ENCODE measurements at places on chromosomes 2 and 18.

- DNase-seq: peak; percentile 43
Measured at GRCh38 chr2:56132138-56132537, 51.7 kb upstream of the CCDC85A start.

DNA sequence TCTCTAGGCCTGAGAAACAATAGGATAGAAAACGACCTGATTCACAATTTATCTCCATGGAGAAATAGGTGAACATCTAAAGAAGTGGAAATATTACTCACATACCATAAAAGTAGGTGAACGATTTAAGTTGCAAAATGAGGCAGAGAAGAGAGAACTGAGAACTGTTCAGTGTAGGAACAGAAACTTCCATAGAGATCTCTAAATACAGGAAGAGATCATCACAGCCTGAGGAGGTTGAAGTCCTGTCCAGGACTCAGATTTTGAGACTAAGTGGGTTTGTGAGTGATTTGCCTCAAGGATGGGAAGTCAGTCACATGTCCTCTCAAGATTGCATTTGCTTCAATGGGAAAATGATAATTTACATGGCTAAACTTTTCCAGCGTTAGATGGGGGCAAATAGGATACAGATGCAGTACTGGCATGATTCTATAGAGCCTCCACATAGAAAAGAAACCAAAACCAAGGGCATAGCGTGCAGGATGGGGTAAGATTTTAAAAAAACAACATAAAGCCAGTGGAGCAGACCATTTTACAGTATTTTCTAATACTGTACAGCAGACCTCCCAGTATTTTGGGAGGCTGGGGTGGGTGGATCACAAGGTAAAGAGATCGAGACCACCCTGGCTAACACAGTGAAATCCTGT lies 68.8 kb downstream of the MEP1B start:
- DNase-seq: no peak

GRCh38 chr2:38692636-38693318 lies 26.9 kb downstream of the GALM start:
- no peak for DNase-seq

DNA sequence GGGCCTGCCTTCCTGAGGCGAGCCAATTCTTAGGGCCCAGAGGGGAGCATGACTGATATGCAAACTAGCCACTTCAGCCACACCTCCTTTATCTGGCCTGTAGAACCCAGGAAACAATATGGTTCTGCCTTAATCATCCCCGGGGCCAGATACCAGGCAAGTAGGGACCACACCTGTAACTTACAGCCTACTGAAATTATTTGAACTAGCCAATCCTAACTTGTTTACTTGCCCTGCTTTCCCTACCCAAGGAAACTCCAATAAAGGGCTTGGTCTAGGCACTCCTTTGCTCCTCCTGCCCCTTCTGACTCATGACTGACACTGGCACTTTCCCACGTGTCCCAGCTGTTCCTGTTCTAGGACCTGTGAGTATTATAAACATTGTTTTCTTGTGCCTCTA lies 57.6 kb downstream of the MYOM1 start:
- DNase-seq: no peak

DNA sequence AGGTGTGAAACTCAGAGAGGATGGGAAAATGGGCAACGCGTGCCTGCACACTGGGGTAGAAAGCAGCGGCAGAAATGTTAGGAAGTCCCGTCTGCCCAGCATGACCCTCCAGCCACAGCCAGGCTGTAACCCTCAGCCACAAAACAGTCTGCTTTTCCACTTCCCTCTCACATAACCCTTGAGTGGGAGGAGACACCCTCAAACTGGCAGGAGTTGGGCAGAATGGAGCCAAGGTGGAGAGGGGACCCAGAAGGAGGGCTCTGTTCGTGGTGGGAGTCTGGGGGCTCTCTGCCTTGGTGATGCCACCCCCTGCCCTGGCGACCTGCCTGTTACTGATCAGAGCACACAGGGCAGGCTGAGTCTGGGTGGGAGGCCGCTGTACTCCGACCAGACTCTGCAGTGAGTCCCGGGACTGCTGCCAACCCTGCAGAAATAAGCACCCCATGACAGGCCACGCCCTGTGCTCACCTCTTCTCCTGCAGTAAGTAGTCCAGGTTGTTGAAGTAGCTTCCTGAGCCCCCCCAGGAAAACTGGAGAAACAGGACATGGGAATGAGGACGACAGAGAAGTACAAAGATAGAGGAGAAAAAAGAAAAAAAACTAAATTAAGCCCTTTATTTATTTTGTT lies 16.0 kb downstream of the FAM178B start:
- DNase-seq: no peak

GRCh38 chr18:58538604-58539386 lies 90.1 kb downstream of the ALPK2 start:
- no peak for DNase-seq

GRCh38 chr2:219571311-219572236 lies at the start of gene OBSL1:
Gene OBSL1 (minus strand): TSS chr2:219571539. CDS start chr2:219571232, 307 bp downstream.
- no peak for DNase-seq

DNA sequence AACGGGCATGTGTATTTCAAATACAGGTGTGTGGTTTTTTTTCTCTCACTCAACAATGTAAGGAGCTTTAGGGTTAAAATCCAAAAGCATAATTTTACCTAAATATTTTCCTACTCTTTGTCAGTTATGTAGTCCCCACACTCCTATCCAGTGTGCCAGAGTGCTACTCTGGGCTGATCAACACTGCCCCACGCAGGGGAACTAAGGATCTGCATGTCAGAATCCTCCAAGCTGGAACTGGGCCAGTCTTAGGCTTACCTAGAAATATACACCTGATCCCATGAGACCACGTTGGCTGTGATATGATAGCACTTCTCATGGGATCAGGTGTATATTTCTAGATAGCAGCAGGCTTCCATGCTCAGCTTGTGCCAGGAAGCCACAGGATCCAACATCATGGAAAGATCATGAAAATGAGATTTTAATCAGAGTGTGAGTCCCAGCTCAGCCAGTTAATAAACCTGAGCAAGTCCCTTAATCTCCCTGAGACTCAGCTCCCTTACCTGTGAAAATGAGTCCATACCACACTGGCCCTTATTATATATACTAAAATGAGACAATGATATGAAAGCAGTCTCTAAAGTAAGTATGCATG lies 29.7 kb downstream of the CCDC141 start:
- DNase-seq: peak; percentile 9

DNA sequence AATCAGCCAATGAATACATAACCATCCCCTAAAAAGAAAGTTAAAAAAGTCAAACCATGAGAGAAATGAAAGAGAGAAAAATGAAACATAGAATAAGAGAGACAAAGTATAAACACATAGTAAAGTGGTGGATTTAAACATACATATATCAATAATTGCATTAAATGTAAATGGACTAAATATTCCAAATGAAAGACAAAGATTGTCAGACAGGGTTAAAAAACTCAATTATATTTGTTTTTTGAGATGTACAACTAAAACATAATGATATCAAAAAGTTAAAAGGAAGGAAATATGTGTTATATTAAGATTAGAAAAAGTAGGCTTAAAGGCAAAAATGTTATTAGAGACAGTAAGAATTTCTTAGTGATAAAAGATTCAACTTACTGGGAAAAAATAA lies 83.8 kb upstream of the CELF4 start:
- no peak for DNase-seq

GRCh38 chr18:55124078-55124763 lies 165.0 kb upstream of the CCDC68 start:
- no peak for DNase-seq

- no peak for DNase-seq
Measured at GRCh38 chr2:123513351-123513750, 511.7 kb upstream of the CNTNAP5 start.

- DNase-seq: no peak
Measured at GRCh38 chr2:174617718-174618117, 20.1 kb upstream of the WIPF1 start.

DNA sequence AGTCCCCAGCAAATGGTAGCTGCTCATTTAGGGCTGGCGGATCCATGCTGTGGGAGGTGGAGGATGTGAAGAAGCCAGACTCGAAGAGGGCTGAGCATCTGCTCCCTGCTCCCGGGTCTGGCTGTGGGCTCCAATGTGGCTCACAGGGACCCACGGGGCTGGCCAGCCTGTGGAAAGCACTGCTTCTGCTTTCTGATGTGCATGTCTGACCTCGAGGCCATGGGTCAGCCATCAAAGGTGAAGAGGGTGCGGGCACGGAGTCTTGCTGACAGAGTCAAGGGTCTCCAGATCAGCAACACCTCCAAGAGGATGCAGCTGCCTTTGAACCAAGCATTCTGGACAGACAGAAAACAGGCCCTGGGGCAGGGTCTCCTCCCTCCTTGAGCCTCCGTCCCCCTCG lies 178.2 kb downstream of the INHBB start:
- no peak for DNase-seq

DNA sequence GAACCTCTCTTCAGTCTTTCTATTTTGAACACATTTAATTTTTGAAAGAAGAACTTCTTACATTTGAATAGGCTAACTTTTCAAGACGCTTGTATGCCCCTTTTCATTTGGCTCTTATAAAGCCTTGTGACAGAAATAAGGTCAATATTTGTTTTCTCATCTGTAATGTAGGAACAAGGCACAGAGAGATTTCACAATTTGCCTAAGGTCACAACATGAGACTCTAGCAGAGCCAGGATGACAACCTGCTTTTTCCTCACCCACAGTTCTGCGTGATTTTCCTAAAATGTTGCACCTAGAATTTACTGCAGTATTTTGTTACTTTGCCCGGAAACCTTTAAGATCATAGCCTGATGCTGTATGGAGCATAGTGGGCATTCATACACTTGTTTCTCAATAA lies 67.4 kb downstream of the TXNL1 start:
- DNase-seq: no peak

DNA sequence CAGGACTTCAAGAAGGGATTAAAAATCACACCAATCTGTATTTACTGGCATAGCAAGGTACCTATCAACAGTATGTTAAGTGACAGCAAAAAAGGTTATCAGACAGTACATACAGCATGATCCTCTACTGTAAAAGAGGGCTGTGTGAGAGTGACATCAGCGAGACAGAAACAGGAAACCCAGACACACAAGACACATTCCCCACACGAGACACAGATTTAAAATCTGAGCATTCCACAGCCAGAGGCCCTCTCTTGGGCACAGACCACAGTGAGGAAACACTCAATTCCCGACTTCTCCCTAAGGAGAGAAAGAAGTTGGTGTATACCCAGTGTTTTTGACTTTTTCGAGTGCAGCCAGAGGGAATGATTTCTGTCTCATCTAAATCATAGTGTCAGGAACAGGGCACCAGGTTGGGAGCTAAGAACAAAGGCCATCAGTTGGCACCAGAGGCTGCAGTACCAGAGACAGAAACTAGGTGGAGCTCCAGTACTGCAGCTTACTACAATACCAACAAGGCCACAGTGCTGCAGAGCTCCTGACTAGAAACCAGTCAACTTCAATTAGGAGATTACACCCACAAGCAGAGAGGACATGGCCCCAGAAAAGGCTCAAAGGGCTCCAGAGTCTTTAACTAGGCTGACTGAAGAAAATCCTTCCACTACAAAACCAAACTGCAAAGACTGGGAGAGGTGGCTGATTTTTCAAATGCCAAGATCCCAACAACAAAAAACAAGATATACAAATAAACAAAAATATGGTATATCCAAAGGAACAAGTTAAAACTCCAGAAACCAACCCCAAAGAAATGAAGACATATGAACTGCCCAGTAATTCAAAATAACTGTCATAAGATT lies 41.0 kb downstream of the UNC50 start:
- peak; percentile 61 for DNase-seq

DNA sequence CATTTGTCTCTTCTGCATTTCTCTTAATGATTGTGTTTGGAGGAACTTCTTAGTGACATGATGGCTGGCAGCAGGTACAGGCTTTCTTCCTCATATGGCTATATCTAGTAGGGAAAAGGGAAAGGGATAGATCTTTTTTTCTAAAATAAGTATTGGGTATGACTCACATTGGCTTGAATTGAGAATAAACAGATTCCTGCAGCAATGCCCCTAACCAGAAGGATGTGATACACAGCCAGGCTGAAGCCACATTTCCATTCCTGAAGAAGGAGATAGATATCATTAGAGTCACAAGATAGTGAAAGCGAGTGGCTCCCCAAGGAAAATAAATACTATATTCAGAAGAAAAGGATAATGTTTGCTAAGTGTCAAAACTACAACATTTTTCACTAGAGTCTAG lies 61.1 kb downstream of the VWC2L start:
- no peak for DNase-seq

DNA sequence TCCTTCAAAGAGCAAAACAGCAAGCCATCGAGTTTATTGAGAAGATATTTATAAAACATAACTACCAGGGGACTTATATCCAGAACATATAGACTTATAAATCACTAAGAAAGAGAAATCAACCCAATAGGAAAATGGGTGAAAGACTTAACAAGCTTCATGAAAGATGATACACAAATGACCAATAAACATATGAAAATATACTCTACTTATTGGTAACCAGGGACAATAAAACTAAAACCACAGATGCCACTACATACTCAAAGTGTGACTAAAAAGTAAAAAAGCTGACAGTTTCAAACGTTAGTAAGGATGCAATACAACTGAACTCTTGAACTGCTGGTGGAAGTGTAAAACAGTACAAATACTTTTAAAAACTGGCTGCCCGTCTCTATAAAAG lies 154.3 kb downstream of the TMEM163 start:
- DNase-seq: no peak

DNA sequence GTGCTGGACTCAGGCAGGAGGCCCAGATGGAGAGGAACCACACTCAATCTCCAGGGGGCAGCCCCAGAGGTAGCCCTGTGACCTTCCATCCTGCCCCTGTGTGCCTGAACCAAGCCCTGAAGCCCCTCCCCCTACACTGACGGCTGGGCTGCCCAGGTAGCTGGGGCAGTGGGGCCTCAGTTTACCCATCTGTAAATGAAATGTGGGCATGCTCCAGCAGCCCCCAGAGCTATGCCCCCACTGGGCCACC lies 15.8 kb downstream of the CROCC2 start:
- no peak for DNase-seq

GRCh38 chr2:133265432-133265949 lies 302.8 kb downstream of the NCKAP5 start:
- DNase-seq: peak; percentile 13

DNA sequence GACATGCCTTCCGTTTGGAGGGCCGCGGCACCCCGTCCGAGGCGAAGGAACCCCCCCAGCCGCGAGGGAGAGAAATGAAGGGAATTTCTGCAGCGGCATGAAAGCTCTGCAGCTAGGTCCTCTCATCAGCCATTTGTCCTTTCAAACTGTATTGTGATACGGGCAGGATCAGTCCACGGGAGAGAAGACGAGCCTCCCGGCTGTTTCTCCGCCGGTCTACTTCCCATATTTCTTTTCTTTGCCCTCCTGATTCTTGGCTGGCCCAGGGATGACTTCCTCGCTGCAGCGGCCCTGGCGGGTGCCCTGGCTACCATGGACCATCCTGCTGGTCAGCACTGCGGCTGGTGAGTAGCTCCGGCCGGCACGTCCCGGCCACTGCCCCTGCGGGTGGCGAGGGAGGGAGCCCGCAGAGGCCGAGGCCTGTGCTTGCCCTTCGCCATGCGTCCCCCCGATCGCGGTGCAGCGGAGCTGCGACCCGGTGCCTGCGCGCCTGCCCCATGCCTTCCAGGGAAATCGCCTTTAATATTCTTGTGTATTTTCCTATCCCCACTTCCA lies 1.2 kb downstream of the BMPR2 start:
- peak; percentile 38 for DNase-seq
